ENCODE measurements at places on chromosomes 16 and 17.

- DNase-seq: no peak
Measured at GRCh38 chr17:31535581-31535981, 144.1 kb downstream of the RAB11FIP4 start.

GRCh38 chr16:5073279-5073629 lies 1.6 kb downstream of the ALG1 start:
- no peak for DNase-seq

- no peak for DNase-seq
Measured at GRCh38 chr16:27381236-27381635, 20.7 kb upstream of the IL21R start.

DNA sequence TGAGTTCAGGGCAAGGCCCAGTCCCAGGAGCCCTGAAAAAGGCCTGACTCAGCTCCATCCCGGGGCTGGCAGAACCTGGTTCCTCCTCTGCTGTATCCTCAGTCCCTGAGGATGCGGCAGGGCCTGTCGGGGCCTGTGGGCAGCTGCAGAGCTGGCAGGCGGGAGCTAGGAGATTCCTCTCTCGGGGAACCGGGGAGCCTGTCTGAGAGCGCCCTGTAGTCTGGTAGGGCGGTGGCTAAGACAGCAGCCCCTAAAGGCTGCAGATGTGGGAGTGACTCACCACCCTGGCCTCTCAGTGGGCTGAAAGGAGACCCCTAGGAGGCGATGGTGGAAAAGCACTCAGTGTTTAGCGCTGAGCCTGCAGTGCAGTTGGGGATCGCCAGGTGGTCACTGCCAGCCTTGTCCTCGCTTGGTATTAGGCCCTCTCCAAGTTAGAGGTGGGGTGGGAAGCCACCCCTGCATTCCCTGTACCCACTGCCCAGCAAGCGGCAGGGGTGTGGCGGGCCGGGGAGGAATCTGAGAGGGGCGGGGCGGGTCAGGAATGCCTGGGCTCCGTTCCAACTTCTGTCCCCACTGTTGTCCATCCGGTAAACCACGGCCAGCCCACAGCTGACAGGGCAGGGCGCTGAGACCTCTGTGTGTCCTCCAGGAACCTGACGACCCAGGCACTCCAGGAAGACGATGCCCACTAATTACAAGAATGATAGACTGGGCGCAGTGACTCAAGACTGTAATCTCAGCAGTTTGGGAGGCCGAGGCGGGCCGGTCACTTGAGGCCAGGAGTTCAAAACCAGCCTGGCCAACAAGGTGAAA lies 29.5 kb upstream of the CDH1 start:
- no peak for DNase-seq

- DNase-seq: no peak
Measured at GRCh38 chr16:3212006-3212405, 23.0 kb downstream of the ZNF200 start.

DNA sequence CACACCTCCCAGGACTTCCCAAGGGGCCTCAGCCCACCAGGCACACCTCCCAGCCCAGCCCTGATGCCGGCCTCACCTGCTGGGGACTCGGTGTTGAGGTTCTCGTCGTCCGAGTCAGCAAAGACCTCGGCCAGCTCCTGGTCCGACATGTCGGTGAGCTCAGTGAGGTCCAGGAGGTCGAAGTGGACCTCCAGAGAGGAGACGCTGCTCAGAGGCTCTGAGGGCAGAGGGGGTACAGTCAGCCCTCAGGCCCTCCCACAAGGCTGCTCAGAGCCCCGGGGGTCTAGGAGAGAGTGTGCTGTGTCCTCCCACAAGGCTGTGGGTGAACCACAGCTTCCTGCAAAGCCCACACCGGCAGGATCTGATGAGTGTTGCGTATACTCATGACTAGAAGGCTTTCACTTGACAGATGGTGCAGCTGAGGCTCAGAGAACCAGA lies 10.5 kb downstream of the DBNDD1 start:
- no peak for DNase-seq

DNA sequence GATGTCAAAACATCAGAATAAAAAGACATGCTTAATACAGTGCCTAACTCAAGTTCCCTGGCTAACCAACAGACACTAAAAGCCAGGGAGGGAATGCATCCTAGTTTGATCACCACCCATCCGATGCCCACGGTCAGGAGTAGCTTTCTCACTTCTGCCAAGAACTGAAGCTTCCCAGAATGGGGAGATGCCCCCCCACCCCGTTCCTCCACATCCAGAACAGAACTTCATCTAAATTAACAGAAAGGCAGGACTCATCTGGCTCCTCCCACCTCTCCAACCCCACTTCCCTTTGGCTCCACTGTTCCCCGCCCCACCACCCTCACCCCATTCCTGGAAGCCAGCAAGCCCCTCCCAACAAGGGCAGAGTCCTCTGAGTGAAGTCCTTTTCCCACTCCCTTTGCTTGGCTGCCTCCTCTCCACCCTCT lies 33.7 kb downstream of the GDE1 start:
- DNase-seq: no peak

GRCh38 chr17:4591529-4591928 lies 7.2 kb downstream of the SMTNL2 start:
- DNase-seq: no peak

DNA sequence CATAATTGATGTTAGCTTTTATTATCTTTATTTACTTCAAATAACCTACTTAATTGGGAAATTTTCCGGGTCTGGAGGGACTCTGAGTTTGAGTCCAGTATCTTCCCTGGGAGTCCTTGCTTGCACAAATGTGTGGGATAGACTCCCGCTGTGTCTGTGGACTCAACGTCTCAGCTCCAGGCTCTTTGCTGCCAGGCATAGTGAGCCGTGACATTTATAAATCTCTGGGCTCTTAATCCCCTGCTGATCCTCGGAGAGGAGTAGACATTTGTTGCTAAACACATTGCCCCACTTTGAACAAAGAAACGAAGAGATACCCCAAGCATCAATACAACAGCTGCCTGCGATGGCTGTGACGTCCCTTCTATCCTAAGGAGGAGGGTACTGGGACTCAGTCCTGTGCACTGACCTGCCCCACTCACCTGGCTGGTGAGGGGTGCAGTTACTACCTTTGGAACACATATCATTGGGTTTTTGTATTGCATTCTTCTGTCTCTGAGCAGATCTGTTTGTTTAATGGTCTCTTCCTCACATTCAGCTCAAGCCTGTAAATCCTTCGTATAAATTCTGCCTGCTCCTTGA lies 316.9 kb downstream of the HAPSTR1 start:
- peak; percentile 32 for DNase-seq

- DNase-seq: no peak
Measured at GRCh38 chr16:55030944-55031343, 100.3 kb downstream of the IRX5 start.

DNA sequence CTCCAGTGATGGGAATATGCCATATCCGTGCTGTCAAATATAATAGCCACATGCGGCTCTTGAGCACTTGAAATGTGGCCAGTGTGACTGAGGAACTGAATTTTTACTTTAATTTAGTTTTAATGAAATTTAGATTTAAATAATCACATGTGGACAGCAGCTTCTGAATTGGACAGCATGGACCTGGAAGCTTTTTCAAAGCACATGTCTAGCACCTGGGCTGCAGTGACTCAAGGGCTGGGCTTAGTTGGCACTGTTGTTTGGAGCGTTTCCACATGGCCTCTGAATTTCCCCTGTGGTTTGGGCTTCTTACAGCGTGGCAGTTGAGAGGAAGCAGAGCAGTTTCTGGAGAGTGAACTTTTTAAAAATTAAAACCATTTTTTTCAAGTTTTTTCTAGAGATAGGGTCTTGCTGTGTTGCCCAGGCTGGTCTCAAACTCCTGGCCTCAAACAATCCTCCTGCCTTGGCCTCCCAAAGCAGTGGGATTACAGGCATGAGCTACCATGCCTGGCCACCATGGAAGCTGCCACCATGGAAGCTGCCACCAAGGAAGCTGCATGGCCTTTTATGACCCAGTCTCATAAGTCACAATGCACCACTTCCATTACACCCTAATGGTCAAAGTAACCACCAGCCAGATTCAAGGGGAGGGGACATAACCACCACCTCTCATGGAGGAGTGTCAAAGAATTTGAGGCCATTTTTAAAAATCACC lies 6.7 kb upstream of the TOB1 start:
- DNase-seq: no peak

DNA sequence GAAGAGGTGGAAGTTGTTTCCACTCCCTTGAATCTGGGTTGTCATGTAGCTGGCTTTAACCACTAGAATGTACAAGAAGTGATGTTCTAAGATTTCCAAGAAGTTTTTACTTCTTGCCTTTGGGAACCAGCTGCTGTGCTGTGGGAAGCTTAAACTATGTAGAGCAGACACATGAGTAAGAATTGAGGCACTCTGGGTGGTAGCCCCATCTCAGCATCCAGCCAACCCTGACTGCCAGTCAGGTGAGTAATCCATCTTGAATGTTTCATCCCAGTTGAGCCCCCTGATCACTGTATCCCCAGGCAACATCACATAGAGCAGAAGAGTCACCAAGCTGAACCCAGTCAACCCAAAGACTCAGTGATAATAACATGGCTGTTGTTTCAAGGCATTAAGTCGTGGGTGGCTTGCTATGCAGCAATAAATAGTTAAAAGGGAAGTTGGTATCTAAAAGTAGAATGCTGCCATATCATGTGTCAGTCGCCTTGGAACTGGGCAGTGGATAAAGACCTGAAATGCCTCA lies 62.8 kb upstream of the GPR139 start:
- no peak for DNase-seq

- no peak for DNase-seq
Measured at GRCh38 chr16:29789775-29790182, 772 bp upstream of the KIF22 start.

- DNase-seq: no peak
Measured at GRCh38 chr16:68719993-68720489, 17.1 kb upstream of the CDH1 start.

GRCh38 chr16:7419441-7419840 lies 86.8 kb downstream of the RBFOX1 start:
- DNase-seq: no peak

GRCh38 chr17:17818088-17818526 lies 18.7 kb downstream of the SREBF1 start:
- peak; percentile 73 for DNase-seq

DNA sequence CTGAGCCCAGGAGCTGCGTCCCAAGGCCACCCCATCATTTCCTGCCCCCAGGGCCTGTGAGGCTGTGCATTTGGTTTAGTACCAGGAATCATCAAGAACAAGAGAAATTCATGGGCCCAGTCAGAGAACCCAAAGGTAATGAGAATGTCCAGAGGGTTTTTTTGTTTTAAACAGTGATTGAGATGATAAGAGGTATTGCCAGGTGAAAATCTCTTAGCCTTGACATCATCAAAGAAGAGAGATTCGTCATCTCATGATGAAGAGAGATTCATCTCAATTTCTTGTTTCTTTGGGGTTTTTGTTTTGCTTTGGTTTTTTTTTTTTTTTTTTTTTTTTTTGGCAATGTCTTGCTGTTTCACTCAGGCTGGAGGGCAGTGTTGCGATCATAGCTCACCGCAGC lies 170.6 kb upstream of the CACNG5 start:
- no peak for DNase-seq

DNA sequence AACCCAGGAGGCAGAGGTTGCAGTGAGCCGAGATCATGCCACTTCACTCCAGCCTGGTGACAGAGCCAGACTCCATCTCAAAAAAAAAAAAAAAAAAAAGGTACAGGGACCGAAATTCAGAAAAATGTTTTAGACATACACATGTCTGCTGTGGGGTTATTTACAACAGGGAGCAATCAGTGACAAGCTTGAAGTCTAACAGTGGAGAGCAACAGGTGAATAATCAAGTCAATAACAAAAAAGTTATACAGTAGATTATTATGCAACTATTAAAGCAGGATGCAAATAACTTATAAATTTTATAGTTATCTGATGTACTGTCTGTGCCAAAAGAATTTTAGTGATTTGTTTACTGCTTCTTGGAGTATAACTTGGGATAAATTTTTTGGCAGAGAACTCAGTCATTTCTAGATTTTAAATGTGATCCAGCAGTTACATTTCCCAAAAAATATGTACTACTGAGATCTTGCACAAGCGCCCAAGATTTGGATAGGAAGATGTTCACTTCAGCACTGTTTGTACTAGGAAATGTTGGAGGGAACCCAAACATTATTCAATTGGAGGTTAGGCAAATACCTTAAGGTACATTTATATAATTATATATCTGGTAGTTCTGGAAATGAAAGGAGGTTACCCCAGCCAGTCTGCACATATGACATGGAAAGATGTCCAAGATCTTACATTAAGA lies 34.1 kb downstream of the EEF2K start:
- no peak for DNase-seq

GRCh38 chr17:44398692-44399691 lies 9.5 kb upstream of the ITGA2B start:
- DNase-seq: no peak

DNA sequence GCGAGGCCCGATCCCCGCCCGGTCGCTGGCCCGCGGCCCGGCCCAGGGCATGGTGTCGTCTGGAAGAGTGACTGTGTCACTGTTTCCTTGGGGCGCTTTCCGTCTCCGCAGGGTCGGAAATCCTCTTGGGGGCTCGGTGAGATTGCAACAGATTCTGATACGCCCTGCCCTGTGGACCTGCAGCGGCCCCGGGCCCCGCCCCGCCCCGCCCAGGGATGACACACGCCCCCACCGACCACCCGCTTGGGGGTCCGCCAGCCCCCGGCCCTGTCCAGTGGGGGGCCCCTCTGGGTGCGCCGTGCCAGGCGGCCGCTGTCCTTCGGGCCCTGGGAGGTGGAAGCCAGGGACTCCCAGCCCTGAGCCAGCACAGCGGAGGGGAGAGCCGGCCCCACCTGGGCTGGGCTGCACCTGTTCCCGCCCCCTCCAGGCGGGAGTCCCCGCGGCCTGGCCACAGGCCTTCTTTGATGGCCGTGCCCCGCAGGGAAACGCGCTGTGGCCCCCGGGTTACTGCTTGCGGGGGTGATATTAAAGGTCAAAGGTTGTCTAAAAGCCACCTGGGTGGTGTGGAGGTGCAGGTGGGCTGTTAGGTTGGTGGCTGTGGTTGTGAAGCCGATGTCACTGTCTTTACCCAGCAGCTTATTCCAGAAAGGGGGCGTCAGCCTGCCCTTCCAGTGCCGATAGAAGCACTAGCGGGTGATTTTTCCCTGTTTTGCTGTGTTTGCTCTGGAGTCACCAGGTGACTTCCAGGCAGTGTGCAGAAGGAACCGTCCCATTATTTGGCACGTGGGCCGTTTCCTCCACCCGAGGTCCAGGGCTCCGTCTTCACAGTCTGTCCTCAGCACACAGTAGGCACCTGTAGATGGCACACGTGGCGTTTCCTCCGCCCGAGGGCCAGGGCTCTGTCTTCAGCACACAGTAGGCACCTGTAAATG lies 752 bp downstream of the TBC1D24 start:
- no peak for DNase-seq

All from D721Med (cell line).